Cerebellar nuclear complex (tissue), 1 donor: ENCODE measurements at places on chromosomes 4 and X.

DNA sequence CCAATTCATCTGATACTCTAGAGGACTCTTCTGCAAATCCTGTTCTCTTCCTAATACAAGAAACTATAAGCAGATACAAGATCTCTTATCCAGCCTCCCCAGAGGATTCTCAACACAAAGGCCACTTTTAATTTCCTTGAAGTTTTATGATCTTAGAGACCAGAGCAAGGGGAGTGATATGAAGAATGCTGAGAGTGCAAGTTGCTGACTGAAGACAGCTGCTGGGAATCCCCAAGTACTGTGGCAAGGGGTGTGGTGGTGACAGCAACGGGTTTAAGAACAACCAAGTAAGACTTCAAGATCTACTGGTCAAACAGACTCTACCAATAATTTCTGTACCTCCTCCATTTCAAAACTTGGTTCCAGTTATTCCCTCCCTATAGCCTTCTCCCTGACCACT, 7.0 kb downstream of the AMMECR1 start:
- DNase-seq = no peak

DNA sequence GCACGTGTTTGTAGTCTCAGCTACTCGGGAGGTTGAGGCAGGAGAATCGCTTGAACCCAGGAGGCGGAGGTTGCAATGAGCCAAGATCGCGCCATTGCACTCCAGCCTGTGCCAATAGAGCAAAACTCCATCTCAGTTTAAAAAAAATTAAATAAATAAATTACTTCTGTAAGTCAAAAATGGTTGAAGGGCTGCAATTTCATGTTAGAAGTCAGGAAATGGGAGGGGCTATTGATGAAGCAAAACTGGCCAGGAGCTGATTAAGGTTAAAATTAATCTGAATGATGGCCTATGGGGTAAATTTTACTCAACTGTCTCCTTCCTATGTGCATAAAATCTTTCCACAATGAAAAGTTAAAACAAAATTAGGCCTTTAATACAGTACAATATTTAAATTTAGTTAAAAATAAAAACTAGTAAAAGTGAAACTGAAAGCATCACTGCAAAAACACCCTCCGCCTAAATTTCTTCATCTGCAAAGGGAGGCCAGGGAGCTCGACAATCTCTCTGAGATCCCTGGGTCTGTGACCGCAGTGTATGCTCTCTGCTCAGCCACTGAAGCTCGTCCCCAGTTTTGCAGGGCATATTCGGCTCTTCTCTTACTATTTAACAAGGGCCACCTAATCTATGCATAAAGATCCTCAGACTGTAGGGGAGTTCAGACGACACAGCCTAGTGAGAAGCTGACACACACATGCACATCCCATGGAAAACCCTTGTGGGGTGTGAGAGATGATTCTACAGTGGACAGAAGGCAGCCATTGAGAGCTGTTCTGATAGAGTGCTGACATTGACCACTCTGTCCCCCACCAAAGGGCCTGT, 57.2 kb downstream of the IRF2 start:
- no peak for DNase-seq

DNA sequence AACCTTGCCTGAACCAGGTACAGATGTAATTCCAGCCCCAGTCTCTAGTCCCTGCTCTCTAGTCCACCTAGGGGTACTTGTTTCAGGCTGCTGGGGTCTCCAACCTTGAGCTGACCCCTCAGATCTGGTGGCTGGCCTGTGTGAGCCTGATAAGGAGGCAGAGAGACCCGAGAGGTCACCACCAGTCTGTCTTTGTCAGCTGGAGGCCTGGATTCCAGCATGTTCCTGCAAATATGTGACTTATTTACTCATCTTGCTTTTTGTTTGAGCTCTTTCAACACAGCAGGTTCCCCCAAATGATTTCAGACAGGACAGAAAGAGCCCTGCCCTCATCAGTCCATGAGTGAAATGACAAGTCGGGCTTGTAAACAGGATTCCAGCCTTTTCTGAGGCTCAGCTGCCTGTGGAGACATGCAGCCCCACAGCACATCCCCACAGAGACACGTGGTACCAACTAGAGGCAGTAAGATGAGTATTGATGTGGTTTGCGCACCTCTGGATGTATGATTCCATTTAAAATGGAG, 37.5 kb upstream of the STK26 start:
- no peak for DNase-seq

DNA sequence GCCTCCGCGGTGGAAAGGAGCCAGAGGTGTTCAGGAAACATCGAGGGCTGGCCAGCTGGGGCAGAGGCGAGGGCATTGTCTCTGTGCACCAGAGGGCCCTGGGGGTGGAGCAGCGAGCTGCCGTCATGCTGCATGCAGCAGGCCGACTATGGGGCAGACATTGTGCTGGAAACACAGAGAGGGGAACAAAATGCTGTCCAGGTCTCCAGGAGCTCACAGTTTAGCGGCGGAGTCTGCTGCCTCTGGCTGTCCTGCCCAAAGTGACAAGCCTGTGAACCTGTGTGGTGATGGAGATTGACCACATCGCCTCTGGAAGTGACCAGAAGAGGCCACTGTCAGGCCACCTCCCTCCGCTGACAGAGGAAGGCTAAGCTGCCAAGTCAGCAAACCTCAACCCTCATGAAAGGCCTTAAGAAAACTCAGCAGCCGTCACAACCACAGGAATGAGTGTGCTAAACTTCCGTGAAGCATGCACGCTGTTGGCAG, 20.1 kb upstream of the SASH3 start:
- DNase-seq = no peak

GRCh38 chrX:38221391-38221929, 789 bp upstream of the SRPX start:
- no peak for DNase-seq

GRCh38 chr4:98170035-98170434, 26.8 kb upstream of the STPG2 start:
- DNase-seq = no peak

- no peak for DNase-seq
Measured at GRCh38 chr4:182807346-182807745, 109.8 kb downstream of the DCTD start.
